ENCODE measurements at places on chromosomes 13 and 19.
A peak's percentile ranks its signal among the peaks of the same experiment; 100 is the strongest.

DNA sequence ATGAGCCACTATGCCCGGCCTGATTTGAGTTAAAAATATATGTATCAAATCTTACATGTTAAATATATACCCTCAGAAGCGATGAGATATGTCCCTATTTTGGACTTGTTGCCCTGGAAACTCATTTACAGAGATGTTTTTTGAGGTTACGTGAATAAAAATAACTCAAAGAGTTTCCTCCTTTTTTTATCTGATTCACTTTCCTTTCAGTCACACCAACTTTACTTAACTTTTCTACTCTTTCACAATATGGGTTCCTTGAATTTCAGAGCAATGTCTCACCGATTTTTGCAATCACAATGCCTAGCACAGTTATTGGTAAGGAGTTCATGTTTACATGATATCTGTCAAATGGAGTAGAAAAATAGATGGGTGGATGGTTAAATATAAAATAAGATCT lies 2.3 kb downstream of the OR7C2 start:
- DNase-seq = no peak

DNA sequence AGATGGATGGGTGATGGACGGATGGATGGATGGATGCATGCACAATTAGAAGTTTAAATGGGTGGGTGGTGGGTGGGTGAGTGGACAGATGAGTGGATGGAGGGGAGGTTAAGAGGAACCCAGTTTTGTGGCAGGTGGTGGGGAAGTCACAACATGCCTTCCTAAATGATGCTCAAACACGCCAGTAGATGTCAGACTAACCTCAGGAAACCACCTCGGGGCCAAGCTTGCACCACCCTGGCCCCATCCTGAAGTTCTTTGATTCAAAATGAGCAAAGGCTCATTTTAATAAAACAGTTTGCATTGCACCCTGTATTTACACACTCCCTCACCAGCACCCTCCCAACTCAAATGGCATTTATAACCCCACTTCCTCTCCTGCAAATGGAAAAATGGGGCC lies 91.4 kb upstream of the CACNA1A start:
- peak; percentile 82 for DNase-seq

- no peak for DNase-seq
Measured at GRCh38 chr19:53646144-53646543, 14.3 kb downstream of the DPRX start.

- no peak for DNase-seq
Measured at GRCh38 chr13:100347968-100348367, 240.6 kb downstream of the GGACT start.

DNA sequence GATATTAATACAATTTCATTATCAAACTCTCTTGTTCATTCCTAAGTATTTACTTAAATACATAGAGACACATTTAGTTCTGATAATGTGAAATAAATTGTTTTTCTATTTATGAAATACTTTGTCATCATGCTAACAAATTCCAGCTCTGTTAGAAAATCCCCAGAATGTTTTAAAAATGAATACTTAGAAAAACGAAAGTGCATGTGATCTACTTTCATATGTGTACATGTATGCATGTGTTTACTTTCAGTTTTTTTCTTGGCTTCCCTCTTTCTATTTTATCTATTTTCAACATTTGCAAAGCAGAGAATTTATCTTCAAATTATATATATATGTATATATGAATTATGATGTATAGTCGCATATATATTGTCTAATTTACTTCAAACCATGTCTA lies 1110.0 kb upstream of the PCDH20 start:
- no peak for DNase-seq

GRCh38 chr19:13228561-13228960 lies 78.3 kb downstream of the IER2 start:
- no peak for DNase-seq

DNA sequence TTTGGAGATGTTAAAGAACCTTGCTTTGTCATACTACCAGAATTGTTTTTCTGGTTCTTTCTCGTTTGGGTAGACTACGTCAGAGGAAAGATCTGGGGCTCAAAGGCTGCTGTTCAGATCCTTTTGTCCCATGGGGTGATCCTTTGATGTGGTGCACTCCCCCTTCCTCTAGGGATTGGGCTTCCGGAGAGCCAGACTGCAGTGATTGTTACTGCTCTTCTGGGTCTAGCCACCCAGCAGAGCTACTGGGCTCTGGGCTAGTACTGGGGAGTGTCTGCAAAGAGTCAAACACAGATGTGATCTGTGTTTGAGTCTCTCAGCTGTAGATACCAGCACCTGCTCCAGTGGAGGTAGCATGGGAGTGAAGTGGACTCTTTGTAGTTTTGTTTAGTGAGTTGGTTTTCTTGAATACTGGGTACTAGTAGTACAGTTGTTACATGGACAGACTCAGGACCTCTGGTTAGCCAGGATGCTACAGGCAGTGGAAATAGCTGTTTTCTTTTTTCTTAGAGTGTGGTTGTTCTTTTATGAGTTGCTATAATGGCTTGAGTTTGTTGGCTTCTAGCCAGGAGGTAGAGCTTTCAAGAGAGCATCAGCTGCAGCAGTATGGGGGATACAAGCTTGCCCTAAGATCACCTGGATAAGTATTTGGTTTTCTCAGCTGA lies 34.4 kb downstream of the DNAJC15 start:
- DNase-seq = no peak

DNA sequence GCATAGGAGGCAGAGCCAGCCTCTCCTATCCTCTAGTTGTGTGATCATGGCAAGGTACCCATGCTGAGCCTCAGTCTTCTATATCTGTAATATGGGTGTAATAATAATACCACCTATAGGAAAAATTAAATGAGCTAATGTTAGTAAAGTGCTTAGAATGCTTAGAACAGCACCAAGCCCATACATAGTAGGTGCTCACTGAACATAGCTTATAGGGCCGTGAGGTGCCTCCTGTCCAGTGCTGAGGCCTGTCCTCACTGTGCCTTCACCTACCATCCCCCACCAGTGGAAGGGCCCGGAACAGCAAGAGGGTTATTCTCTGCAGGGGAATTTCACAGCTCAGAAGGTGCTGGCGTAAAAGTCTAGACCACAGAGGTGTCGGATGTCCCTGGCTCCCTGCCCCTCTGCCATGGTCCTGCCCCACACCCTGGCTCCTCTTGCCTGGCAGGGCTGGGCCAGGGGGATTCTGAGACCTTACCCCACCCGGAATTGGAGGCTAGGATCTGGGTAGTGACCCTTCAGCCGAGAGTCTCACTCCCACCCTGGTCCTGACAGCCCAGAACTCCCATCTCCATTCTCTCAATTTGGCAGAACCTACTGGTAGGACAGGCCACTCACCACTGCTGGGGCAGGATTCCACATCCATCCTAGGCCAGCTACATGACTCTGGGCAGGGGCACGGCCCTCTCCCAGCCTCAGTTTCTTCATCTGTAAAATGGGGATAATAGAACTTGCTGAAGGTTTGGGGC lies 2.2 kb upstream of the SCN1B start:
- DNase-seq = no peak

- DNase-seq = no peak
Measured at GRCh38 chr19:1871140-1871597, 7.8 kb upstream of the KLF16 start.

DNA sequence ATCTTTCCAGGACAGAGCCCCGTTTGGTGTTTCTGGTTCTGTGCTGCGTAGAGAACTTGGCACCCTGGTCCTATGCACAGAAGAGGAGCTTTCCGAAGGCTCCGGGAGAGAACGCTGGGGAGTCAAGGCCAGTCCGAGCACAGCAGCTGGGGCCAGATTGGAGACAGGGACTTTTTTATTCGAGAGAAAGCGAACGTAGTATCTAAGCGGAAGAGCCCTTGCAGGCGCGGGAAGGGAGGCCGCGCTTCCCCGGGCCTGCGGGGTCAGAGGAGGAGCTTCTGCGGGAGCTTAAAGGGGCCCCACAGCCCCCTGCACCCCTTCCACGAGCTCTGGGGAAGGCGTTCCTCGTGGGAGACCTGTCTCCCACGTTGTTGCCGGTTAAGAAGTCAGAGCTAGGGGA lies 48.6 kb upstream of the ARHGEF7 start:
- DNase-seq = no peak

- DNase-seq = no peak
Measured at GRCh38 chr13:24713022-24713421, 32.8 kb downstream of the ATP12A start.

GRCh38 chr13:86006317-86006716 lies 207.1 kb upstream of the SLITRK6 start:
- no peak for DNase-seq

- DNase-seq = no peak
Measured at GRCh38 chr19:5128251-5128935, 159.5 kb downstream of the KDM4B start.

DNA sequence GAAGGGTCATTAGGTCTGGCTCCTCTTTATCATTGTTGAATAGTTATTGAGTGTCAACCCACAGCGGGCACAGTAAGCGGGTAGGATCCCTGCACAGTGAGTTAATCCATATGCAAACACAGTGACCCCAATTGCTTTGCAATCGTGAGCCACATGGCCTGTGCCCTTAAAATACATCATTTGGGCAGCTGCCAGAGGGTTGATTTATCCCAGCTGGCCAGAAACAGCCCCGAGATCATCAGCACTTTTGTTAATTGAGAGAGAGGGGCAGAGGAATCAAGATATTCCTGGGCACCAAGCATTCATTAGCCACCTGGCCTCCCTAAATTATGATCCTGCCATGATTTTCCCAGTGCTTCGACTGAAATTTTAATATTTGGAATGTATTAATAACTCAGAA lies 9.8 kb upstream of the CNMD start:
- no peak for DNase-seq

DNA sequence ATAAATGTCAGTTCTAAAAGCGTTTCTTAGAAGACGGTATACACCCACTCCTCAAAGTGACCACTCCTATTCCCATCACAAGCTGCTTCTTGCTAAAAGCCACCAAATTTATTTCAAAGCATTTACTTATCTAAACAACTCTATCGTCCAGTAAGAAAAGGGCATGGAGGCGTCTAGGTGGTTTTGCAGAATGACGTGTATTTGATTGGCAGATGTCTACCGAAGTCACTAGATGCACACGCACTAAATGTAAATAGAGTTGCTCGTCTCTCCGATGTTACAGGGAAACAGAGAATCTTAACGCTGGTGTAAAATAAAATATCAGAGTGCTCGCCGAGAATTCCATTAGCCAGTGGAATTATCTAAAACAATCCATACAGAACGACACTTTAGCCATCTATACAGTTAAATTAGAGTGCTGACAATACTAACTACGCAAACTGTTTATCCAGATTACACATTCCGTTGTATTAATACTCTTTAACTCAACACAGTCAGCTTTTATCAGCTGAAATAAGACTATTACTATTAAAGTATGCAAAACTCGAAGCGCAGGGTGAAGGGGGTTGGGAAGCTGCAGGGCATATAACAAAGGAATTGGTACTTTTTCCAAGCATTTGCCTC lies 1.9 kb downstream of the KLF12 start:
- no peak for DNase-seq

- DNase-seq = no peak
Measured at GRCh38 chr19:17338433-17339078, 1.2 kb downstream of the GTPBP3 start.

GRCh38 chr13:24038841-24039330 lies 121.6 kb upstream of the SPATA13 start:
- no peak for DNase-seq

DNA sequence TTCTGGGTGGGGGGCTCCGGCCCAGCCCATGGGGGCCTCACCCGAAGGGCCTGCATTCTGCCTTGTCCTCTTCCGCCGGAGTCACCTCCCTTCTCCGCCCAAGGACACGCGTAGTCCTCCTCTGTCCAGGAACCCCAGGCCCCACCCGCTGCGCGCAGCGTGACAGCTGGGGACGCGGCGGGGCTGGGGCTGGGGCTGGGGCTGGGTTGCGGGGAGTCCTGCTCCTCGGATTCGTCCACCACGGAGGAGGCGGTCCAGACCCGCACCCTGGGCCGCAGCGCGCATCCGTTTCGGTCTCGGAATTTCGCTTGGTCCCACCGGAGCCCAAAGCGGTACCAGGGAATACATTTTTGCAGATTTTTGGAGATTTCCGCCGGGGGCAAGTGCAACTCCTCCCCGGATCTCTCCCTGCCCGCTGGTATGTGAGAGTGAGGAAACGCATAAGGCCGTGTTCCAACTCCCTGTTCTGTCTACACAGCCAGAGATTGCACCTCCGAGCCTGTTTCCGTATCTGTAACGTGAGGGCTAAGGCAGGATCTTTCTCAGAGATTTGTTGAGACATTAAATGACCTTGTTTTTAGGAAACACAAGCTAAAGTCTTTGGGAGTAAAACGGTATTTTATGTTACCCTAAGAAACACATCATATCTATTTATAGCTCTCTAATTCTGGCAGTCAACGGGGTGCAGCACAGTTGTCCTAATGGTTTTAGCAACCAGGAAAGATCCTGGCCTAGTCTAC lies at the start of gene COX7A1:
COX7A1 (minus strand) TSS at position 96 of the 740 bp plus-strand sequence; CDS start at position 56, 40 bp downstream.
- DNase-seq = no peak

- no peak for DNase-seq
Measured at GRCh38 chr13:112754281-112755025, 64.6 kb downstream of the ATP11A start.

GRCh38 chr13:112905086-112905485 lies 63.9 kb upstream of the MCF2L start:
- no peak for DNase-seq

GRCh38 chr19:16860118-16860517 lies 28.7 kb upstream of the F2RL3 start:
- DNase-seq = no peak

DNA sequence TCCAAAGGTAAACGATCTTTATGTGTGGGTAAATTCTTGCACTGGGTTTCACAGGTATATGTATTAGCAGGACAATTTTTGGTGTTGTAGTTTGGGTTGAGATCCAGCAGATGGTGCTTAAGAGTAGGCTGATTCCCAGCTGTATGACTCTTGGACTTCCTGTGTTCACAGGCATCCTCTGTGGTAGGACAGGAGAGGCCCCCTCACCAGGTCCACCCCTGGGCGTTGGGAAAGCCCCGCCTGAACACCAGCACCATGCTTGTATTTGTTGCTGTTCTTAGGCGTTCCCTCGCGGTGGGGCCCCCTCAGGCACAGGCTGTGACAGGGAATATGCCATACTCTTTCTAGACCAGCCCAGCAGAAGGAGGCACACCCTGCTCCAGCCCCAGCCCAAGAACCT lies 49.5 kb upstream of the PCDH17 start:
- DNase-seq = no peak

- DNase-seq = no peak
Measured at GRCh38 chr19:46159418-46160232, 11.6 kb downstream of the IGFL2 start.

DNA sequence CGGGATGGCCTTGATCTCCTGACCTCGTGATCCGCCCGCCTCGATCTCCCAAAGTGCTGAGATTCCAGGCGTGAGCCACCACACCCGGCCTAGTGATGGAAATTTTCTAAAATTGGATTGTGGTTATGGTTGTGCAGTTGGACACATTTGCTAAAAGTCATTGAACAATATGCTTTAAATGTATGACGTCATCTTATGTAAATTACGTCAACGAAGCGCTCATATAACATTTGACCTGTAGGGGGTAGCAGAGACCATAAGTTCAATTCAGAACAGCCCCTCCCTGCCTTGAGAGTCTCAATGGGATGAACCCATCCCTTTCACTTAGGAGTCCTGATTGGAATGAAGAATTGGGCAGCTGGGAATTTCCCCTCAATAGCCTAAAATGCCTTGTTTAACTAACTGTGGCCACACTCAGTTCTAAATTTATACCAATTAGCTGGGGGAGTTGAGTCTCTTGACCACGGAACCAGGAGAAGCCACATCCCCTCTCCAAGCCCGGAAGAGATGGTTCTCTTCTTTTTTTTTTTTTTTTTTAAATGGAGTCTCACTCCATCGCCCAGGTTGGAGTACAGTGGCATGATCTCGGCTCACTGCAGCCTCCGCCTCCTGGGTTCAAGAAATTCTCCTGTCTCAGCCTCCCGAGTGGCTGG lies 15.2 kb upstream of the TLE6 start:
- DNase-seq = no peak
